CD8-positive, alpha-beta T cell (primary cell): ENCODE measurements at places on chromosomes 4 and X. TPM values are rescaled to one million over a fixed set of nuclear protein-coding genes. Genes with fewer than 3 reads are reported as not detected.

DNA sequence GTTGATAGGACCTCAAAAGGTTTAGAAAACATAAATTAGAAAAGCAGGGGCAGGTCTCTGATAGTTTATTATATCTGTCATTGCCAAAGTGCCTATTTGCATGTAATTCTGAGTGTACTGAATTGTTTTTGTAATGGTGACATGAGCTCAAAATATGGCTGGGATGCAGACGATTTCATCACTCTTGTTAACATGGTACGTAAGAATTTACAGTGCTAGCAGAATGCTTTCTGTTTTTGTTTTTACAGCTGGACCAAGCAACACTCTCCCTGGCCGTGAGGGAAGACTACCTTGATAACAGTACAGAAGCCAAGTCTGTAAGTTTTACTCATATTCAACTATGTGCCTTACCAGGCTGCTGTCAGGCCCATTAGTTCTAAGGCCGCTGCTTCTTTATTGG, 58.1 kb downstream of the PHEX start:
- no peak for DNase-seq

DNA sequence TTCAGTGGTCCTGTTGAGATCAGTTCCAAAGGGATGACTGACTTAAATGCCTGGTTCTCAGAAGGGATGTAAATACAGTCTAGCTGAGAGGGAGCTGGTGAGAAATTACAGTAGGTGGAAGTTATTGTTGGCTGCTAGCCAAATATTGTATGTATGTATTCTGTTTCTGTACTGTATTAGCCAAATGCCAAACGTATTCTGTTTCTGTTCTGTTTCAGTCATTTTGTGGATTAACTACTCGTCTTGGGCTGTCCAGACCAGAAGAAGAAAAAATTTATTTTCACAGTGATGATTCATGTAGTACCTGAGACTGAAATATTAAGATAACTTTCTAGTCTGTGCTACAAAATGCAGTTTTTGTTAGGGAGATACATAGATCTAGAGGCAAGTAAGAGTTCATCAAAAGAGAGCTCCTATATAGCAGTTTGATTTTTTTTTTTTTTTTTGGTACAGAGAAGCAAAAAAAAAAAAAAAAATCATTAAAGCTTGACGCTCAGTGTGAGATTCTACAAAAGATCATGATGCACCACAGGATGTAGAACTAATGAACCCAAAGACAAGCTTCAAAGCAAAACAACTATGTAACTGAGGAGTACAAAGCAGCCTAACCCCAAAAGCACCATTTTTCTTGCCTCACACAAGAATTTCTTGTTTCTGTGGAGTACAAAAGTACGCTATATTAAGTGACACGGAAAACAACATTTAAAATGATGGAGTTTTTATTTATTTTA, 54.8 kb downstream of the CASP6 start:
- DNase-seq = no peak

GRCh38 chrX:54807524-54808108, at the start of gene MAGED2:
TSS of gene MAGED2 (plus strand) at chrX:54807745. CDS start at chrX:54809332, 1,587 bp downstream.
- peak; percentile 44 for DNase-seq

DNA sequence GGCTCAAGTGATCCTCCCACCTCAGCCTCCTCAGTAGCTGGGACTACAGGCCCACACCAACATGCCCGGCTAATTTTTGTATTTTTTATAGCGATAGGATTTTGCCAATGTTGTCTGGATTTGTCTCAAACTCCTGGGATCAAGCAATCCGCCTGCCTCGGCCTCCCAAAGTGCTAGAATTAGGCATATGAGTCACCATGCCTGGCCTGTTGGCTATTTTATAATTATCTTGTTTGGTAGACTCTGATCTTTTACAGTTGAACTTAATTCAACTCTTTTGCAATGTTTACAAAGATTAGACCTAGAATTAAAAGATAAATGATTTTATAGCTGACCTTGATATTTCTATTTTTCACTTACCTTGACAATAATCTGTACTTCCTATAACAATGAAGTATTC, 18.0 kb downstream of the DCK start:
- DNase-seq = no peak

DNA sequence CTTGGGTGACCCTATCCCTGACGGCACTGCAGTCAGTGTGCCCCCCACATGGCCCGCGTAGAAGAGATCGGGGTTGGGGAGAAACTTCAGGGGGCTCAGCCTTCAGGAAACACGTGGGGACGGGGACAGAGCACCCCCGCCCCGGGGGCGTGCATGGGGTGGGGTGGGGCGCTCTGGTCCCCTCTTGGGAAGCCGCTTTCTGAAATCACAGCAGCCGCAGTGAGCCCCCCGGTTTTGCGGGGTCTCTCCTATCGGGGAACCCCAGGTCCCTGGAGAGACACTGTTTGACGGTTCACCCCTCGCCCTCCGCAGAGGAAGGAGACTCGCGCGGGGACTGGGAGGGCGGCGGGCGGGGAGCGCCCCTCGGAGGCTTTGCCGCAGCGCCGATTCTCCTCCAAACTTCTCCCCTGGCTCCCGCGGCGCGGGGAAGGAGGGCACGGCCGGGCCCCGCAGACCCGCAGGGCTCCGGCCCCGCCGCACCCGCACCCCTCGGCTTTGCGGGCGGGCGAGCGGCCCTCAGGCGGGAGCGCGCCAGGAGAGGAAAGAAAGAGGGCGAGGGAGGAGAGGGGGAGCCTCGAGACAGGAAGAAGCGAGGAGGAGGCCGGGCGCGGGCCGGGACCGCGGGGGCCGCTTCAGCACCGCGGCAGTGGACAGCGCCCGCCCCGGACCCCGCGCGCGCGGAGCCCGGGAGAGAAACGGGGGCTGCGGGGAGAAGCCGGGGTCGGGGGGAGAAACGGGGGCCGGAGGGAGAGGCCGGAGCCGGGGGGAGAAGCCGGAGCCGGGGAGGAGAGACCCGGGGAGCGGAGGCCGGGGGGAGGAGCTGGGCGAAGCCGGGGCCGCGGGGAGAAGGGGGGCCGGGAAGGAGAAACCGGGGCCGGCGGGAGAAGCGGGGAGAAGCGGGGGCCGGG, 612 bp downstream of the CPLX1 start:
- peak; percentile 34 for DNase-seq

DNA sequence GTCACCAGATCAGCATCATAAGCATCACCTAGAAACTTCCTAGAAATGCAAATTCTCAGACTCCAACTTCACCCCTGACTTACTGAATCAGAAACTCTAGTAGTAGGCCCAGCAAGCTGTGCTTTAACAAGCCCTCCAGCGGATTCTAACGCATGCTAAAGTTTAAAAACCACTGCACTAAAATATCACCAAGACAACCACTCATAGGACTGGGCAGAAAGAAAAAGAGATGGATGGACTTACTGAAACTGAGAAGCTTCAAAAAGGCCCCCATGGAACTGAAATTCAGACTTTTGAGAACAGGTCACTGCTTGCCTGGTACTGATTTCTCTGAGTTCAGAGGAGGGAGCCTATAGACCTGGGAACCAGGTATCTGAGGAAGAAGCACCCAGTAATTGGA, 40.1 kb downstream of the FAM241A start:
- DNase-seq = no peak

MAGEA2B gene
- total RNA-seq = not detected

GRCh38 chr4:148061795-148062194, 329.9 kb downstream of the ARHGAP10 start:
- no peak for DNase-seq

GRCh38 chr4:3874028-3874415, 107.8 kb downstream of the ADRA2C start:
- no peak for DNase-seq

DNA sequence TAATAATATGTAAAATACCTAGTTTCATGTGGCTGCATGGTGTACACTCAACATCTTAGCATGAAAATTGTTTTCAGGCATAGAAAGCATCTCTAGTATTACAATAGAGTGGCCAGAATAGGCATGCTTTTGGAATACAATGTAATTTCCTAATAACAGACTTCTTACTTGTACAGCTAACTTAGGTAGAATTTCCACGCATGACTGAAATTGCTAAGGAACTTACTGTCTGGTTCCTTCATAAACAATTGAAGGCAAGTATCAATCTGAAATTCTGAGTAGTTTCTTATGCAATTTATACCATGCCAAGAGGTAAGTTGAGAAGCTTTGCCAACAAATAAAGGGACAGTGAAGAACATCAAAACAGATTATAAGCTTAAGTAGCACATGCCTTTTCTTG, 26.7 kb downstream of the SULT1E1 start:
- no peak for DNase-seq

- no peak for DNase-seq
Measured at GRCh38 chr4:181807771-181808170, 435.4 kb upstream of the TENM3 start.

DNA sequence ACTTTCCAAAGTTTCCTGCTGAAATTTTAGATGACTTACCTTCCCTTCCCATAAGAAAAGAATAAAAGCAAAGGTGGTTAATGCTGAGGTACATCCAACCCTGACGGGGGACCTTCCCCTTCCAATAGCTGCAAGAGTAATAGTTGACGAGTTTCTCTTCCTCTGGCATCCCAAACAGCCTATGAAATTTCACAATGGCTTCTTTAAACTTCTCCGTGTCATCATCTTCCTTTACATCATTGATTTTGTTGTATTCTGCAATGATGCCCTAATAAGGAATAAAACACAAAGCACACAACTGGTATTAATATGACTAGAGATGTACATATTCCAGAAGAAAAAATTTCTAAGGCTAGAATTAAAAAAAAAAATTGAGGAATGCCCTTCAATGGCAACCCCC, 76.6 kb downstream of the TBC1D9 start:
- DNase-seq = no peak

- DNase-seq = no peak
Measured at GRCh38 chr4:47010912-47011446, 17.6 kb upstream of the GABRA4 start.

DNA sequence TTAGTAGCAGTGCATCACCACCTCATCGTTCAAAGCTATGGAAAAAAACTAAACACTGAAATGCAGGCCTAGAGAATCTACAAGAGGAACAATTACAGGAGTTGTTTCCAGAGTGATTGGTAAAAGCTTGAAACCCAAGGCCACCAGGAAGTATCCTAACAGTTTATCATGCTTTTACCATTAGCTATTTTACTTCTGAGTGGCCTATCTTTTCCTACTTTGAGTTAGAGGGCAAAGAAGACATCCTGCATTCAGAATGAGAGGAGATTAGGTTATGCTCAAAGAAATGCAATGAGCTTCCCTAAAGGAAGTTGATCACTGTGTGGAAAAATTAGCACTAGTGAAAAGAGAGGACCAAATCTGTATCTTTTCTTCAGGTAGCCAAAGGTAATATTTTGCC, 69.8 kb upstream of the PRSS48 start:
- DNase-seq = no peak

GRCh38 chr4:10861036-10861435, 176.5 kb upstream of the CLNK start:
- DNase-seq = no peak

- DNase-seq = no peak
Measured at GRCh38 chrX:30141966-30142365, 73.4 kb upstream of the MAGEB2 start.

GRCh38 chr4:140711910-140712309, 44.3 kb downstream of the TBC1D9 start:
- no peak for DNase-seq

DUX4 gene
- total RNA-seq = not detected

DNA sequence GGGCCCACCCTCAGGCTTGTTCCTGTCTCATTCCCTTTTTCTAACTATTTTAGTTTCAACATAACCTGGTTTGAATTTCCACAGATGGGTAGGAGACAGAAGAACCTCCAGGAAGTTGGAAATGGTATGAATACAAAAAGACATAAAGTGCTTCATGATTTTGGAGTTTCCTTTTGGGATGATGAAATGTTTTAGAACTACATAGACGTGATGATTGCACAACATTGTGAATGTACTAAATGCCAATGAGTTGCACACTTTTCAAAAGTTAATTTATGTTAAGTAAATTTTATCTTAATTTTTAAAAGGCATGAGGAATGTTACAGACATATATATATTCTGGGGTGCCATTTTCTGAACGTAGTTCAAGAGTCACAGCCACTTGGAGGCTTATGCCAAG, 41.1 kb upstream of the IBSP start:
- no peak for DNase-seq

GRCh38 chr4:57490520-57491255, 380.5 kb upstream of the IGFBP7 start:
- DNase-seq = no peak

DNA sequence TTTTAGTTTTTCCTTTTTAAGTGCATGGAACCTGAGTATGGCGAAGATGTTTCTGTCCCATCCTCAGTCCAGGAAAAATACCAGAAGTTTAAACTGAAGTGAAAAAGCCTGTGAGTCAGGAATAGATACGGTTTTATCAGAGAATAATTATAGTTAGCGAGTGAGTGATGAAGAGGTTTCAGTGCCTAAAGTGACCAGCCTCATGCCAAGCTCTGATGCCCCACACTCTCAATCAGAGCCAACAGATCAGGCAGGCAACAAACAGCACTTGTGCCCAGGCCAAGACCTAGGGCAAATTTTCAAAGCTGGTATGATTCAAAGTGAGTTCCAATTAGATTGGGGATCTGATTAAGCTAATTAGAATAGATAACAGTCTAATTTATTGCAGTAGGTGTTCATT, 212.8 kb upstream of the NRK start:
- no peak for DNase-seq

GRCh38 chr4:75512386-75513211, 1.6 kb downstream of the RCHY1 start:
- no peak for DNase-seq

GRCh38 chrX:15314472-15314871, 968 bp downstream of the ASB11 start:
- no peak for DNase-seq

- no peak for DNase-seq
Measured at GRCh38 chr4:145521282-145521681, 39.6 kb downstream of the SMAD1 start.

DNA sequence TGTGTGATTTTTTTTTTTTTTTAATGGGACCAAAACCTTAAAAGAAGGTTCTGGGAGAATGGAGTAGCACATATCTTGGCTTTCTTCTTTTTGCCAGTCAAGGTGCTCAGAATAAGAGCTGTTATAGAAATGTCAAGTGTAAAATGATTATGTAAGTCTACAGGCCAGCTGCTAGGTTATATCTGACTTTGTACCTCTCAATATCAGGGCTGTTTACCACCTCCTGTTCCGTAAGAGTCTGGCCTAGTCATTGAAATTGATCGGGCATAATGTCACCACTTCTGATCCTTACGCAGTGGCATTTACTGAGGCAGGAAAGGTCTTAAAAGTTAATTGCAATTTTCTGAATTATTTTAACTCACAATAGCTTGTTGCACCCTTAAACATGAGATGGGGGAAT, 41.1 kb downstream of the LIMCH1 start:
- no peak for DNase-seq

USP26 gene
- not detected for total RNA-seq

GRCh38 chr4:71186566-71187403, 152.0 kb upstream of the SLC4A4 start:
- peak; percentile 59 for DNase-seq

SFRP2 gene
- total RNA-seq = not detected

- DNase-seq = no peak
Measured at GRCh38 chrX:155666741-155667140, 54.0 kb upstream of the TMLHE start.

C1QTNF7 gene
- total RNA-seq = not detected

GRCh38 chrX:10549280-10549679, 71.1 kb downstream of the MID1 start:
- DNase-seq = no peak
